Activated T-cell treated with anti-CD3 and anti-CD28 coated beads for 4 hours (primary cell): ENCODE measurements at places on chromosomes 16 and 17.

DNA sequence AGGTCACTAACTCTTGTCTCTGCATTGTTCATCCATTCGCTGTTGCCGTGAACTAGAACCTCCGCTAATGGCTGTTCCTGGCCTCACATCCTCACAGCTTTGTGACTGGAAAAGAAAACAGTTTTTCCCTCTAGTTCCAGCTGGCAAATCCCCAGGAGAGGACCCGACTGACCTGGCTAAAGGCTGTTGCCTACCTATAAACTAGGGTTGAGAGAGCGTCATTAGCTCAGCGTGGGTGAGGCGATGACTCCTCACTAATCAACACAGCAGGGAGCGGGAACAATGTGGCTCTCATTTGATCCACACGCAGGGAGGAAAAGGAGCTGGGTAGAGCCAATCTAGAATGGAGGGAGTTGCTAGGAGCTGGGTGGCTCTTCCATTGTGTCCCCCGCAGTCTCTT is 282.1 kb upstream of the IRX5 start:
- DNase-seq, result no peak

- DNase-seq, result no peak
These were observed 42.4 kb upstream of the NUDT7 start for GRCh38 chr16:77679901-77680300.

DNA sequence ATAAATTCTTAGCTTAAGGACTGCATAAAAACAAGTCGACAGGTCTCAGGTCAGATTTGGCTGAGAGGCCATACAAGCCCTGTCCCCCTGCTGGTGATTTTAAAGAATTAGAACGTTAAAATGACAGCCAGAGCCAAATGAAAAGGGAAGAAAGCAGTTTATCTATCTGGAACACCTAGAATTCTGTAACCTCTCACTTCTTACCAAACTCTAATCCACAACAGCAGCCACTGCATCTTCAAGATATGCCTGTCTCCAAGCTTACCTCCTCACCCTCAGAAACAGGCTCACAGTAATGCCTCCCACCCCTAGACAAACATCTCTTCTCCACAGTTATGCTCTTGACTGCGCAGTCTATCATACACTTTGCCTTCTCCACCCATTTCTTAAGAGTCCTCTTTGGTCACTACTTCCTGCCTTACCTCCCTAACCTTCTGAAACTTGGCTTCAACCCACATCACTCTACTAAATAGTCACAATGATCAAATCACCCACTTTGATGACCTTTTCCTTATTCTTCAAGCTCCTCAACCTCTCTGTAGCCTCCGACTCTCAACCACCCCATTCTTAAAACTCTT is 14.2 kb downstream of the ANKFY1 start:
- no peak for DNase-seq

DNA sequence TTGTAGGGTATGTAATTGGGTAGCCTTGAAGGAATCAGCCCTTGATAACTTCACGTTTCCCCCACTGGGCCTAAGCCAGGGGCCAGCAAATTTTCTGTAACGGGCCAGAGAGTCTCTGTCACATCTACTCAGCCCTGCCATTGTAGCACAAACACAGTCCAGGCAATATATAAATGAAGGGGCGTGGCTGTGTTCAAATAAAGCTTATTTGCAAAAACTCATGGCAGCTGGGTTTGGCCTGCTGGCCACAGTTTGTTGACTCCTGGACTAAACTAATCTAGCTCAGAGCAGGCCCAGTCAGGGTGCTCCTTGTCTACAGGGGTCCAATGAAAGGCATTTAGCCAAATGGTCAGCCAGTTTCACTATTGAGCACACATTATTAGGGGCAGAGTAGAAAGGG is 141.6 kb downstream of the CCDC182 start:
- no peak for DNase-seq

DNA sequence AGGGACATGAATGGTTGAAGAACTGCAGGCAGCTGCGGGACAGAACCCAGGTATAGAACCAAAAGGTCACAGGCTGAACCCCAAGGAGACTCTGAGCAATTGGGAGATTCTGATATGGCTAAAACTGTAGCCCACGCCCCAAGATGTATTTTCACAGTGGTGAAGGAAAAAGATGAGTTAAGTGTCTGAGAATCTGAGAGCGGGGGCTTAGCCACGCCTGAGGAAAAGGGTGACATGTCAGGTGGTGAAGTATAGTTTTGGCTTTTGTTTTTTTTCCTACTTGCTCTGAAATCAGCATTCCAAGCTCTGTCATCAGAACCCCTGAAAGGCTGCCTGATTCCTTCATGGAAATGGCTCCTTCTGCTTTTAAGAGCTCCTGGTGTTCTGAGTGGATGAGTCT is 73.3 kb downstream of the AKAP1 start:
- DNase-seq, result no peak

- DNase-seq, result no peak
These were observed 155.3 kb downstream of the C16orf78 start for GRCh38 chr16:49528866-49529288.

- no peak for DNase-seq
These were observed 138.8 kb downstream of the XYLT1 start for GRCh38 chr16:17331991-17332390.

- no peak for DNase-seq
These were observed 373.2 kb downstream of the RBFOX1 start for GRCh38 chr16:7705885-7706284.

DNA sequence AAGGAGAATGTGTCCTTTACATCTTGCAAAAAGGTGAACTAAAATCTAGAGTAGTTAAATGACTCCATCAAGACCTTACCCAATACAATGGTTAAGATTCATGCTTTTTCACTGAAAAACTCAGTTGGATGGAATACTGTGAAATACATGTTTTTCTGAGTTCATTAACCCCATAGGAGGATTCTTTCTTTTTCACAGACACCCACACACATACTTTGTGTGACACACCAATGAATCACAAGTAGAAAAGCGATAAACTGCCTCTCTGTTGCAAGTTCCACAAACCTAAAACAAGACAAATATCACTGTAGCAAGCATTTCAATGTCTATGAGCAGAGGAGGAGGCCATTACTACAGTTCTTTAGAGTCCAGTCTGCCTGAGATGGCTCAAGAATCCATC is 258.8 kb upstream of the CDH5 start:
- DNase-seq, result no peak

DNA sequence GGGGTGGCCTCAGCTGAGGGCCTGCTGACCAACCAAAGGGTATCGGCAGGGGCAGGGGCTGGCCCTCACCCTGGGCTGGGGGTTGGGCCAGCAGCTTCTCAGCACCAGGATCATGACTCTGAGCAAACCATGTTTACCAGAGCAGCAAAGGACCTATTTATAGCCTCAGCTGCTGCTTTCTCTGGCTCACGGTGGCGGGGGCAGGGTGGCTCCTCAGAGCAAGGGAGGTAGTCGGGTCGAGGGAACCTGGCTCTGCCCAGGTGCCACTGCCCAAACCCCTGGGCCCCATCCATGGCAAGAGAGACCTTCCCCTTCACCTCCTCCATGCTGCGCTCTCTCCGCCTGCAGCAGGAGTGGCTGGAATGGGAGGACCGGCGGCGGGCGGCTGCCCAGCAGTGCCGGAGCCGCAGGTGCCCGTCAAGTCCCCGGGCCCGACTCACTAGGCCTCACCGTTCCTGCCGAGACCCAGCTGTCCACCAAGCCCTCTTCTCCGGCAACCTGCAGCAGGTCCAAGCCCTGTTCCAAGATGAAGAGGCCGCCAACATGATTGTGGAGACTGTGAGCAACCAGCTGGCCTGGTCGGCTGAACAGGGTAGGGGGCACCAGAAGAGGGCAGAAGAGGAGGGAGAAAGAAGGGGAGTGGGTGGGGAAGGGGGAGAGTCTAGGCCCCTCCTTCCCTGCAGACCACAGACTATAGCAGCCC is at the start of gene ASB16:
ASB16 (plus strand) TSS at position 206 of the 703 bp plus-strand sequence; CDS start at position 292, 86 bp downstream.
- DNase-seq, result no peak

- no peak for DNase-seq
These were observed 90.5 kb downstream of the ENGASE start for GRCh38 chr17:79164913-79165695.

DNA sequence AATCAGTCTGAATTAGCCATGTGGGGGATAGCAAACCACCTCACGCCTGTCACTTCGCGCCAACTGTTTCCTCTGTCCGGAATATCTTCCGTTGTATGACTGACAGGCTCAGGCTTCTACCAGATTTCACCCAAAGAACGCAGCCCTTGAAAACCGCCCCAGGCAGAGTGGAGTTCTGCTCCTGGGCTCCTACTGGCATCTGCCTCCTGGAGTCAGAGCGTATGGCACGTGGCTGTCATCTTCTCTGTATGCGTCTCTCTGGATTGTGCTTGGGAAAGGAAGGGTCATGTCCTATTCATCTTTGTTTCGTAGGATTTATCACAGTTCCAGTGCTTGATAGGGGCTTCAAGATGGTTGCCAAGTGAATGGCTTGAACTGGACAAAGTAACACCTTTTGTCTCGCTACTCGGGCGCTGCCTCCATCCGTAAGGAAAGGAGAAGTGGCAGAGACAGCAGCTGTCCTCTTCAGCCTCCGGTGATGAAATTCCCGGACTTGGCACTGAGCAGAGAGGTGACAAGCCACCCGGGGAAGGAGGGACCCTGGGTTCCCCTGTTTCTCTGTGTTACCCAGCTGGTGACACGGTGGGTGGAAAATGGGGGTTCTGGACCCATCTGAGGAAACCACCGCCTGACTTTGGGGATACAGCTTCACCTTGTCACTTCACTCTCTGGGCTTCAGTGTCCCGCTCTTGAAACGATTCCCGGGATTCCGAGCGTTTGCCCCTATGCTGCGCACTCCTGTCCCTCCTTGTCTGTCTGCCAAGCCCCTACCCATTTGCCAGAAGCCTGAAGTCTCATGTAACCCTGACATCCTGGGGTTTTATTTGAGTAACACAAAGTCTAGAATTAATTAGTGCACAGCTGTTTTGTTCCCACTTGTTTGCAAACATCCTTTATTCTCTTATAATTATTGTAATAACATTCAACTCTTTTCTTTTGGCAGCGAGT is 13.9 kb downstream of the KIAA0513 start:
- no peak for DNase-seq

DNA sequence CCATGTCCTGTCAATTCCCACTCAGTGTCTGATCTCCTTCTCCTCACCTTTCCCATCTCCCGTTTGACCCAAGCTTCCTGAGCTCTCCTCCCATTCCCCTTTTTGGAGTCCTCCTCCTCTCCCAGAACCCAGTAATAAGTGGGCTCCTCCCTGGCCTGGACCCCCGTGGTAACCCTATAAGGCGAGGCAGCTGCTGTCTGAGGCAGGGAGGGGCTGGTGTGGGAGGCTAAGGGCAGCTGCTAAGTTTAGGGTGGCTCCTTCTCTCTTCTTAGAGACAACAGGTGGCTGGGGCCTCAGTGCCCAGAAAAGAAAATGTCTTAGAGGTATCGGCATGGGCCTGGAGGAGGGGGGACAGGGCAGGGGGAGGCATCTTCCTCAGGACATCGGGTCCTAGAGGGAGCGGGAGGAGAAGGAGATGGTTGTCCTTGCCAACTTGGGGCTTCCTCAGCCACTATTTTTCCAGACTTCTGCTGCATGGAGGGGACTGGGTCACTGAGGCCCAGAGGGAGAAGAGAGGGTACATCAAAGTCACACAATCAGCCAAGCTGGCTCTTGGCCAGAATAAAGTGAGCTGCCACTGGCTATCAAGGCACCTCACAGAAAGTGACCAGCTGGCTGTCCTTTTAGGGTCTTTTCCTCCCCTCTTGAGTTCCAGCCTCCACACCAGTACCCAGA is 1.9 kb upstream of the TBC1D10B start:
- no peak for DNase-seq

- DNase-seq, result no peak
These were observed 3.4 kb downstream of the MNT start for GRCh38 chr17:2397247-2398171.

GRCh38 chr17:4208238-4208637 is 55.5 kb downstream of the ANKFY1 start:
- DNase-seq, result no peak

- DNase-seq, result no peak
These were observed 58.9 kb upstream of the EFCAB3 start for GRCh38 chr17:62321451-62321850.

GRCh38 chr17:8004899-8005298 is 2.5 kb downstream of the GUCY2D start:
- DNase-seq, result no peak

DNA sequence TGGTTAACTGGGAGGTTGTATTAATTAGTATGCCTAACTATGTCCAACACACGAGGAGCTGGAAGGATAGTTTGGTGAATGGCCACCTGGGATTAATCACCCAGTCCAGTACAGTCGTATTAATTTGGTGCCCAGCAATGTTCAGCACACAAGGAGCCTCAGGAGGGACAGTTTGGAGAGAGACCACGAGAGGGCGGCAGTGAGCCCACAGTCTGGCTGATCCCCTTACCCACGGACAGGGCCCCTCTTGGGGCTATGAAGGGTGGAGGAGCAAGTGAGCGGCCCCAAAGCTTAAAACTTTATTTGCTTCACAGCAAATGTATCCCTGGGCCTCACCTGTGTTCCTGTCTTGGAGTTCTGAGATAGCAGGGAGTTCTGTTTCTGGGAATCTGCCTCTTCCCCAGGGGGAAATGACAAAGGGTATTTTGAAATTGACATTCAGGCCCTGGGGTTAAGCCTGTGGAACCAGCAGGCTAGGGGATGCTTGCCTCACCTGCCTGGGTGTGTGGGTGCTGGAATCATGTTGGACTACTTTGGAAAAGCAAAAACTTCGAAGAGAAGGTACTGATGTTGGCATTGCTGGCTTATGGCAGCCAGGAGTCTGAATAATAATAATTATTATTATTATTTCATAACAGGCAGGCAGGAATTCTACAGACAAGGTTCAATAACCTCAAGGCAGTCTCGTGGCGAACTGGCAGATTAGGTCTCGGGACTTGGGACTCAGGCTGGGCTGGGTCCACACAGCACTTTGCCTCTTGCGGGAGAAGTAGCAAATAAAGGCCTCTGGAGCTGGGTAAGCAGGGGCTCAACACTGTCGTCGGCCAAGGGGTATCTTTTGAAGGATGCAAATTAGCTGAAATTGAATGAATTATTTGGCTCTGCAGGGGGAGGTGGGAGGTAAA is 227.6 kb upstream of the ASIC2 start:
- peak; percentile 11 for DNase-seq

DNA sequence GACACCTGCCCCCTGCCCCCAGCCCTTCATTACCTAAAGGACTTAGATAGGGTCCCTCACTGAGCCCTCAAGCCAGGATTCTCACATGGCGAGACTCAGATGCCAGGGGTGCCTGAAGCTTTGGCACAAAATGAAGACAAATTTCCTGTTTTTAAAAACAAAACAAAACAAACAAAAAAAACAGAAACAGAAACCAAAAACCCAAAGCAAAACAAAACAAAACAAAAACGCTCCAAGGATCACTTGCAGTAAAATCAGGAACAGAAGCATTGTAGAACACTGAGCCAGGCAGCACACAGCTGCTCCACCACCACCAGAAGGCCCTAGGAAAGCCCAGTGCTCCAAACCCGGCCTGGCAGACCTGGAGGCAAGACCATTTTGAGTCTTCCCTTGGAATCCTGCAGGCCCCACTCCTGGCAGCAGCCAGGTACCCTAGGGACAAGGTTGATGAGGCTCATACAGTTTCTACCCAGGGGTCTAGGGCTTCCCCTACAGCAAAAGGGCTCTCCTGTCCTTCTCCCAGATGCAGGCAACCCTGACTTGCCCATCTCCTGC is 20.8 kb downstream of the MYO18A start:
- DNase-seq, result no peak

- DNase-seq, result no peak
These were observed 104.1 kb downstream of the BMERB1 start for GRCh38 chr16:15538507-15538906.

GRCh38 chr16:12461201-12461600 is 342.5 kb downstream of the CPPED1 start:
- no peak for DNase-seq
